ENCODE measurements at places on chromosomes 7 and 10. TPM values are rescaled to one million over a fixed set of nuclear protein-coding genes. Genes with fewer than 3 reads are reported as not detected.

- no peaks in the 10 kb centered on the region for H3K4me1 ChIP-seq
- peaks cover 3% of the 10 kb centered on the region for H3K36me3 ChIP-seq
- H3K27ac ChIP-seq = no peak overlapping the region
- no peak overlapping the region for H3K4me3 ChIP-seq
These were observed 492.5 kb downstream of the ETV1 start for GRCh38 chr7:13496976-13497375.

Gene RHOBTB1
- total RNA-seq = 23.8 TPM

- H3K36me3 ChIP-seq = no peaks in the 10 kb centered on the region
- no peak overlapping the region for H3K27ac ChIP-seq
- H3K27me3 ChIP-seq = peaks cover 3% of the 10 kb centered on the region
These were observed 125.1 kb downstream of the PLXNA4 start for GRCh38 chr7:132451161-132451560.

GRCh38 chr10:71741671-71742070 is 22.1 kb upstream of the C10orf105 start:
- no peaks in the 10 kb centered on the region for H3K27me3 ChIP-seq
- H3K4me3 ChIP-seq = no peak overlapping the region
- no peak for DNase-seq
- no peaks in the 10 kb centered on the region for H3K36me3 ChIP-seq

Gene ECHDC3
- 2.4 TPM for total RNA-seq

- no peak overlapping the region for H3K27ac ChIP-seq
- H3K27me3 ChIP-seq = peaks cover 11% of the 10 kb centered on the region
- no peaks in the 10 kb centered on the region for H3K36me3 ChIP-seq
- H3K4me3 ChIP-seq = no peak overlapping the region
- DNase-seq = no peak
These were observed 106.9 kb upstream of the C7orf33 start for GRCh38 chr7:148483515-148484308.

Gene ASB13
- total RNA-seq = 13.5 TPM

DNA sequence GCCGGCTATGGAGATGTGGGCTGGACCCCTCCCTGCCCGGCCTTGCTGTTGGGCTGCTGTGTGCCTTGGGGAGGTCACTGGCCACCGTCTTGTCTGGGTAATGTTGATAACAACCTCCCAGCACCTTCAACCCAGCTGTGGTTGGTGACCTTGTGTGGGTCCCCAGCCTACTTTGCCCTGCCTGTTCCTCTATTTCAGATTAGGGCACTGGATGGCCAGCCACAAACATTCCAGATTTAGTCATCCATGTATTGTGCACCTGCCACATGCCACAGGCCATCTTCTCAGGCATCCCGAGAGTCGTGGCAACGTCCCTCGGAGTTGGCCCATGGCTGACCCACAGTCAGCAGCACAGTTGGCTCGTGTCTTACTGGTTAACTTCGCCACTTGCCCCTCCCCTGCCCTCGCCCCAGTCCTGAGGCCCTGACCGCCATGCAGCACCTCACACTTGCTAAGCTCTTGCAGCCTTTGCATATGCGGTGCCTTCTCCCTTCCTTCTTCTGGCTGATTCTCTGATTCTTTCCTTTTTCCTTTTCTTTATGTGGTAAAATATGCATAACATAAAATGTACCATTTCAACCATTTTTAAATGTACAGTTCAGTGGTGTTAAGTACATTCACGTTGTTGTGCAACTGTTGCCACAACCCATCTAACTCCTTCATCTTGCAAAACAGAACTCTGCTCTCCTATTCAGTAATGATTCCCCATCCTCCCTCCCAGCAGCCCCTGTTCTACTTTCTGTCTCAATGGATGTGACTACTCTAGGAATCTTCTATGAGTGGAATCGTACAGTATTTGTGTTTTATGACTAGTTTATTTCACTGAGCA is 60.6 kb downstream of the PRF1 start:
- no peaks in the 10 kb centered on the region for H3K27me3 ChIP-seq
- no peak overlapping the region for H3K27ac ChIP-seq
- no peaks in the 10 kb centered on the region for H3K36me3 ChIP-seq
- no peak for DNase-seq

DNA sequence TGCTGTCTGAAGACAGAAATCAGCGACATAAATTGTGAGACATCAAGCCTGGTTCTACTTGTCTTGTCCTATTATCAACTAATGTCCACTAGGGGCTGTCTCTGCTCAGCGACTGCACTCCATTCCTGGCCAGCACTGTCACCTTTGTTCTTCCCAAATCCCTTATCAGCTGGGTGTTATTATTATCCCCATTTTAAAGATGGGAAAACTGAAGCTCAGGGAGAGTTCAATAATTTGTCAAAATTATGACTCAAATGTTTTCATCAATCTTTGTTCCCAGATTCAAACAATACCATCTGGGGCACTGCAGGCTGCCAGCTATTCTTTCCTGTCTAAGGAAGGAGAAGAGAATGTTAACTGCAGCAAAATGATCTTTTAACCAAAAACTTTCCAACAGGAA is 431.6 kb upstream of the NFE2L3 start:
- H3K4me3 ChIP-seq = no peak overlapping the region
- H3K4me1 ChIP-seq = no peaks in the 10 kb centered on the region
- H3K27me3 ChIP-seq = peaks cover 13% of the 10 kb centered on the region

Gene CALML3
- total RNA-seq = not detected

- H3K27me3 ChIP-seq = peaks cover under 1% of the 10 kb centered on the region
- peaks cover 8% of the 10 kb centered on the region for H3K36me3 ChIP-seq
- no peak for DNase-seq
These were observed 5.3 kb downstream of the MMRN2 start for GRCh38 chr10:86952106-86952505.

- no peak overlapping the region for H3K4me3 ChIP-seq
- H3K27ac ChIP-seq = no peak overlapping the region
- peaks cover 14% of the 10 kb centered on the region for H3K27me3 ChIP-seq
- H3K36me3 ChIP-seq = no peaks in the 10 kb centered on the region
- H3K4me1 ChIP-seq = no peaks in the 10 kb centered on the region
These were observed 275.4 kb upstream of the PFKP start for GRCh38 chr10:2791774-2792443.

Gene VSTM4
- total RNA-seq = 0.40 TPM

Gene RPS24
- 1,496 TPM for total RNA-seq

Gene OPN4
- not detected for total RNA-seq

DNA sequence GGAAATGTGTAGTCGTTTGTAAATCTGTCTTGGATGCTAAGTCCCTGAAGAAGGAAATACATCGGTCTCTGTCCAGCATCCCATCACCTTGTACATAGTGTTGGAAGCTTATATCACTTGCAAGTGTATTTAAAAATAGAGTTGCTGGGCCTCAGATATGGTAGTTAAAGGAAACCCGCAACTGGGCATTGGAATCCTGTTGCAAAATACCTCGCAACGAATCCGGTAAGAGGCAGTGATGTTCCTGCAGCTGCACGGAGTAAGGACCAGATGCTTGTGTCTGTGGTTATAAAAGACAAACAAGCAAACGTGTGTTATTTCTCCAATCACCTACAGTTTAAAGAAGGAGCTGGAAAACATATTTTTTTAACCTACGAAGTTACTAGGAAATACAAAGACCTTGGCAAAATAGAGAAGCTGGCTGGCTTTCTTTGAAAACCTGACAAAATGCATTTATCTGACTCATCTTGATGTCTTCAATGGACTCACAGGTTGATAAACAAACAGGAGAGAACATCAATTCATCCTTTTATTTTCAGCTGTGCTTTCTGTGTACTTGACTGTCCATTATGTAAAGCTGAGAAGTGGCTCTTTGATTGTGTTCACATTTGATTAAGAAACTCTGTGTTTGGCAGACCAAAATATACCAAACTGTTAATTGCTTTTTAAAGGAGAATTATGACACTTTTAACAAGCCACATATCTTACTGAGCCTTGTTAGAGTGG is 326.4 kb downstream of the SFMBT2 start:
- H3K4me1 ChIP-seq = peaks cover 49% of the 10 kb centered on the region
- H3K27me3 ChIP-seq = peaks cover 3% of the 10 kb centered on the region
- H3K4me3 ChIP-seq = no peak overlapping the region

- H3K4me3 ChIP-seq = peak overlapping the region; percentile 91
- H3K36me3 ChIP-seq = no peaks in the 10 kb centered on the region
- peak; percentile 60 for DNase-seq
- peak overlapping the region; percentile 87 for H3K27ac ChIP-seq
- no peaks in the 10 kb centered on the region for H3K27me3 ChIP-seq
- peaks cover 66% of the 10 kb centered on the region for H3K4me1 ChIP-seq
These were observed 2.8 kb downstream of the FAM53B start for GRCh38 chr10:124741281-124741921.

GRCh38 chr10:80516506-80517075 is 21.1 kb upstream of the SH2D4B start:
- H3K4me1 ChIP-seq = peaks cover 4% of the 10 kb centered on the region
- DNase-seq = no peak
- H3K27me3 ChIP-seq = no peaks in the 10 kb centered on the region
- peak overlapping the region; percentile 59 for H3K27ac ChIP-seq
- H3K36me3 ChIP-seq = peaks cover 33% of the 10 kb centered on the region

GRCh38 chr10:71082960-71083715 is 129.2 kb upstream of the UNC5B start:
- peak; percentile 3 for DNase-seq
- no peak overlapping the region for H3K27ac ChIP-seq
- H3K27me3 ChIP-seq = peaks cover 16% of the 10 kb centered on the region

- no peaks in the 10 kb centered on the region for H3K36me3 ChIP-seq
- no peak overlapping the region for H3K4me3 ChIP-seq
- H3K27me3 ChIP-seq = peaks cover 9% of the 10 kb centered on the region
- no peak overlapping the region for H3K27ac ChIP-seq
These were observed 38.6 kb downstream of the ZNF800 start for GRCh38 chr7:127353897-127354296.

DNA sequence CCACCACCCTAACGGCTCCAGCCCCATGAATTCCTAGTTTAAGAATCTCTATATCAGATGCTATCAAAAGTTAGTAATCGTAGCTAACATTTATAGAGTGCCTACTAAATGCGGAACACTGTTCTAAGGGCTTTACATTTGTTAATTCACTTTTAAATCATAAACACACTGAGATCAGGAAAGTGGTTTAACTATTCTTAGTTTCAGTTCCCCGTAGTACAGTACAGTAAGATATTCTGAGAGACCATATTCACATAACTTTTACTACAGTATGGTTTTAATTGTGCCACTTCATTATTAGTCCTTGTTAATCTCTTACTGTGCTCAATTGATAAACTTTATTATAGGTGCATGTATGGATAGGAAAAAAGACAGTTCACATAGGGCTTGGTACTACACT is 22.5 kb downstream of the SYPL1 start:
- H3K27ac ChIP-seq = no peak overlapping the region
- no peaks in the 10 kb centered on the region for H3K4me1 ChIP-seq
- no peaks in the 10 kb centered on the region for H3K27me3 ChIP-seq
- no peak overlapping the region for H3K4me3 ChIP-seq
- H3K36me3 ChIP-seq = peaks cover 24% of the 10 kb centered on the region

DNA sequence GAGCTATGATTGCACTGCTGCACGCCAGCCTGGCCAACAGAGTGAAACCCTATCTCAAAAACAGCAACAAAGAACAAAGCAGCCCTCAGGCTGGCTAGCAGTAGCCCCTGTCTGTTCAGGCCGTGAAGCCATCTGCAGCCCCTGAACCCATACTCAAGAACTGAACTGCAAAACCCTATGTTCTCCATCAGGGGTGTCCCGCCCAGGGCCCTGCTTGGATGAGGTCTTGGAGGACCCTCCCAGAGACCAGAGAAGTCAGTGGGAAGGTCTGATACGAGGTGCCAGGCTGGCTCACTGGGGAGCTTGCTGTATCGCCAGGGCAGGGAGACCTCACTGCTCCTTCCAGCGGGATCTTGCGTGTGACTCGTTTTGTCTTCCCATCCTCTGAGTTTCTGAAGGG is 39.3 kb downstream of the RBM17 start:
- H3K36me3 ChIP-seq = peaks cover 1% of the 10 kb centered on the region
- H3K27ac ChIP-seq = no peak overlapping the region
- H3K4me1 ChIP-seq = peaks cover 7% of the 10 kb centered on the region
- H3K4me3 ChIP-seq = no peak overlapping the region

Gene DKK1
- total RNA-seq = 2.5 TPM

Gene CHST15
- 8.1 TPM for total RNA-seq

- no peak overlapping the region for H3K4me3 ChIP-seq
- no peaks in the 10 kb centered on the region for H3K27me3 ChIP-seq
- H3K27ac ChIP-seq = no peak overlapping the region
- H3K4me1 ChIP-seq = no peaks in the 10 kb centered on the region
- H3K36me3 ChIP-seq = peaks cover 19% of the 10 kb centered on the region
- no peak for DNase-seq
These were observed 29.4 kb downstream of the ZRANB1 start for GRCh38 chr10:124971276-124971675.

Gene SAP25
- total RNA-seq = 8.1 TPM

Gene NACAD
- 11.7 TPM for total RNA-seq

DNA sequence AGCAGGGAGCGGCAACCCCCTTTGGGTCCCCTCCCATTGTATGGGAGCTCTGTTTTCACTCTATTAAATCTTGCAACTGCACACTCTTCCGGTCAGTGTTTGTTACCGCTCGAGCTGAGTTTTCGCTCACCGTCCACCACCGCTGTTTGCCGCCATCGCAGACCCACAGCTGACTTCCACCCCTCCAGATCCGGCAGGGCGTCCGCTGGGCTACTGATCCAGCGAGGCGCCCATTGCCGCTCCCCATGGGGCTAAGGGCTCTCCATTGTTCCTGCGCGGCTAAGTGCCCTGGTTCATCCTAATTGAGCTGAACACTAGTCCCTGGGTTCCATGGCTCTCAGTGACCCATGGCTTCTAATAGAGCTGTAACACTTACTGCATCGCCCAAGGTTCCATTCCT is 115.6 kb upstream of the AUTS2 start:
- peaks cover 14% of the 10 kb centered on the region for H3K27me3 ChIP-seq
- H3K36me3 ChIP-seq = no peaks in the 10 kb centered on the region
- no peak overlapping the region for H3K4me3 ChIP-seq

DNA sequence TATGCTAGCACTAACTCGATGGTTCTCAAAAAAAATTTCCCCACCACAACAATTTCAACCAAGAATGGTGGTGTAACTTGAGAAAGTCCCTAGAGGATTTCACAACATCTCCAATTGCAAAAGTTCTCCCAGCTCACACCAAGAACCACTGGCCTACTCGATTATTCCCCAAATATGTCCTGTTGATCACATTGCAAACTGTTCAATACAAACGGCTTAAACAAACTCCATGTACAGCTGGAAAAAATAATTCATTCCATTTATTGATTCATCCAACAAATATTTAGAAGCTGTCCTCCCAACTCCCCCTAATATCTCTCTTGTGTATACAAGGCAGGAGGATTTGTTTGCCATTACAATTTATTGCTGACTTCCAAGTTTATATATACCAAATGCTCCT is 19.1 kb downstream of the TMEM176B start:
- peaks cover 11% of the 10 kb centered on the region for H3K4me1 ChIP-seq
- H3K4me3 ChIP-seq = no peak overlapping the region
- H3K36me3 ChIP-seq = no peaks in the 10 kb centered on the region
- no peak overlapping the region for H3K27ac ChIP-seq
- no peak for DNase-seq

- no peaks in the 10 kb centered on the region for H3K36me3 ChIP-seq
- DNase-seq = no peak
- no peak overlapping the region for H3K4me3 ChIP-seq
- H3K4me1 ChIP-seq = no peaks in the 10 kb centered on the region
- H3K27ac ChIP-seq = peak overlapping the region; percentile 39
These were observed 425.6 kb downstream of the PAXIP1 start for GRCh38 chr7:154577141-154577873.

- H3K27me3 ChIP-seq = no peaks in the 10 kb centered on the region
- H3K4me3 ChIP-seq = no peak overlapping the region
- H3K27ac ChIP-seq = peak overlapping the region; percentile 82
- H3K36me3 ChIP-seq = peaks cover 1% of the 10 kb centered on the region
- H3K4me1 ChIP-seq = peaks cover 12% of the 10 kb centered on the region
- DNase-seq = peak; percentile 11
These were observed 132.3 kb upstream of the ANK3 start for GRCh38 chr10:60521974-60522405.

GRCh38 chr7:30116771-30117170 is 18.0 kb upstream of the MTURN start:
- no peaks in the 10 kb centered on the region for H3K4me1 ChIP-seq
- peaks cover 20% of the 10 kb centered on the region for H3K36me3 ChIP-seq
- DNase-seq = no peak
- H3K27ac ChIP-seq = peak overlapping the region; percentile 28
- H3K4me3 ChIP-seq = no peak overlapping the region

Measured in progenitor cell of endocrine pancreas (in vitro differentiated cells).